ENCODE measurements at places on chromosomes 16 and 17. TPM values are rescaled to one million over a fixed set of nuclear protein-coding genes. Genes with fewer than 3 reads are reported as not detected.
A peak's percentile ranks its signal among the peaks of the same experiment; 100 is the strongest.

DNA sequence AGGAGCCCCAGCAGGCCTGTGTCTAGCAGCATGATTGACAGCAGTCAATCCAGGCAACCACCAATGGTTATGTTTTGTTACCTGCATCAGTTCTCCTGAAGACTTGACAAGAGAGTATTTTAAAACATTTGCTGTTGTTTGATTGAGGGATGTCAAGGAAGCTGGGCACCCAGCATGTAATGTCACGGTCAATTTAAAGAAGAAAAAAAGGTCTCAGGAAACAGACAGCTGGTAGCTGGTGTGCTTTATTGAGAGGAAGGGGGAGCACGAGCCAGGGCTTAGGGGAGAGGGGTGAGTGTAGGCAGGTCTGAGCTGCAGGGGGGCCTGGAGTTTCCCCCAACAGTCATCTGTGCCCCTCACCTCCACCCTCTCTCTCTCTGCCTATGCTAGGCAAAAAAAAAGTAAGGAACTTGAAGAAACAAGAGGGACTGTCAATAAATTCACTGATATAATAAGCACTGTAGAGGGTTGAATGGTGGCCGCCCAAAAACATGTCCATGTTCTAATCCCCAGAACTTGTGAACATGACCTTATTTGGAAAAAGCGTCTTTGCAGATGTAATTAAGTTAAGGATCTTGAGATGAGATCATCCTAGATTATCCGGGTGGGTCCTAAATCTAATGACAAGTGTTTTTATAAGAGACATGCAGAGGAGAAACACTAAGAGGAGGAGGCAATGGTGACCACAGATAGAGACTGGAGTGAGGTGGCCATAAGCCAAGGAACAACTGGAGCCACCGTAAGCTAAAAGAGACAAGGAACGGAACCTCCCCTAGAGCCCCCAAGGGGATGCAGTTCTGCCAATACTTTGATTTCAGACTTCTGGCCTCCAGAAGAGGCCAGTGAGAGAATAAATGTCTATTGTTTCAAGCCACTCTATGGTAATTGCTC is 14.5 kb downstream of the TSPOAP1 start:
- DNase-seq = no peak
- peaks cover 14% of the 10 kb centered on the region for H3K4me1 ChIP-seq
- H3K27ac ChIP-seq = no peak overlapping the region
- no peaks in the 10 kb centered on the region for H3K27me3 ChIP-seq
- H3K36me3 ChIP-seq = peaks cover 2% of the 10 kb centered on the region
- H3K4me3 ChIP-seq = no peak overlapping the region

DNA sequence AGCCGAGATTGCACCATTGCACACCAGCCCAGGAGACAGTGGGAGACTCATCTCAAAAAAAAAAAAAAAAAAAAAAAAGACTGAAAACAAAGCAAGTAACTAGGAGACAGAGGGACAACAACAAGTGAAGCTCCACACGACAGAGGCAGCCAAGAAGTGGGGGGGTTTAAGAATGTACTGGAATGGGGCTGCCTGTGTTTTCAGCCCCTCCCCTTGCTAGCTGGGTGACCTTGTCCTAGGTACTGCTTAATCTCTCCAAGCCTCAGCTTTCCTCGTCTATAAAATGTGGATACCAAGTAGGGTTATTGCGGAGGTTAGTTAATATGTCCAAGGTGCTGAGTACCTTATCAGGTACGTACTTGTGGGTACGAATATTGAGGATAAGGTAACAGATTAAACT is 163.8 kb upstream of the CACNG5 start:
- no peak for DNase-seq
- H3K36me3 ChIP-seq = peaks cover 26% of the 10 kb centered on the region
- H3K4me3 ChIP-seq = no peak overlapping the region
- peaks cover 67% of the 10 kb centered on the region for H3K4me1 ChIP-seq
- no peaks in the 10 kb centered on the region for H3K27me3 ChIP-seq

DNA sequence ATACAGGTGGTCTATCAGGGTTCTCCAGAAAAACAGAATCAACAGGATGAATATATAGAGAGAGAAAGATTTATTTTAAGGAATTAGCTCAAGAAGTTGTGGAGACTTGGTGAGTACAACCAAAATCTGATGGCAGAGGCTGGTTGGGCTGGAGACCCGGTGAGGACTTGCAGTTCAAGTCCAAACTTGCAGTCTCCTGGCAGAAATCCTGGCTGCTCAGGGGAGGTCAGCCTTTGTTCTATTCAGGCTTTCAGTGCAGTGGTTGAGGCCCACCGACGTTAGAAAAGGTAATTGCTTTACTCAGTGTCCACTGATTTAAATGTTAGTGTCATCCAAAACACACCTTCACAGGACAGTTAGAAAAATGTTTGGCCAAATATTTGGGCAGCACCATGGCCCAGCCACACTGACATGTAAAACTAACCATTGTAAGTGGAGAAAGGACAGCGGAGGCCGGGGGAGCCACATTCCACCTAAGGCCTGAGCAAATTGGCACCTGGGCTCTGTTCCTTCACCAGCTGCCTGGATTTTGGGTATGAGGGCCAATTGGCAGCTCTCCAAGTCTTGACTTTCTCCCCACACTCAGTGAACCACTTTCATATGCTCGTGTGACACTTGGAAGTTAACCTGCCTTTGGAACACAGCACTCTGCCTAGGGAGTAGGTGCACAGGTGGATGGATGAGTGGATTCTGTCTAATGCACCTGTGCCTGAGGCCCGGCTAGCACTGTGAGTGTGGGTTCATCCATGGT is 54.7 kb downstream of the CACNG5 start:
- no peak overlapping the region for H3K4me3 ChIP-seq
- no peak overlapping the region for H3K27ac ChIP-seq
- H3K4me1 ChIP-seq = no peaks in the 10 kb centered on the region
- no peaks in the 10 kb centered on the region for H3K27me3 ChIP-seq
- no peak for DNase-seq

GRCh38 chr17:13016881-13017654 is 759 bp downstream of the ELAC2 start:
- H3K36me3 ChIP-seq = peaks cover 35% of the 10 kb centered on the region
- H3K27ac ChIP-seq = peak overlapping the region; percentile 98
- peak overlapping the region; percentile 95 for H3K4me3 ChIP-seq
- H3K4me1 ChIP-seq = peaks cover 31% of the 10 kb centered on the region
- DNase-seq = no peak

- no peaks in the 10 kb centered on the region for H3K27me3 ChIP-seq
- no peaks in the 10 kb centered on the region for H3K36me3 ChIP-seq
- no peak overlapping the region for H3K27ac ChIP-seq
- peak; percentile 22 for DNase-seq
These were observed 12.8 kb downstream of the SLC47A1 start for GRCh38 chr17:19546289-19547065.

- H3K4me1 ChIP-seq = no peaks in the 10 kb centered on the region
- no peaks in the 10 kb centered on the region for H3K36me3 ChIP-seq
- no peak for DNase-seq
- H3K27ac ChIP-seq = no peak overlapping the region
- H3K27me3 ChIP-seq = peaks cover 14% of the 10 kb centered on the region
These were observed 25.5 kb upstream of the ADORA2B start for GRCh38 chr17:15919466-15919865.

DNA sequence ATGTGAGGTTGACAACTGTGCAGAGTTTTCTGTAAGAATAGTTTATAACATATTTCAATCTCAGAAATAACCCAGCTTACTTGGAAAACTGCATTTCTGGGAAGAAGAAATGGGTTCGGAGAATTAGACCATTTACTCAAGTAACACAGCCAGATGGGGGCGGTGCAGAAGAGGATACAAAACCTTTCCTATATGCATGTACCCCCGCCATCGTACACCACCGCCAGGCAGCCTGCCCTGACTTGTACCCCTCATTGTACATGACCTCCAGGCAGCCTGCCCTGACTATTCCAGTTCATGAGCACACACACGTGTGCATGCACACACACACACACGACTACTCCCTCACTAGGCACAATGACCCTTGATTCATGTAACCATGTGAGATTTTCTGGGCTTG is 154.0 kb downstream of the C16orf78 start:
- H3K36me3 ChIP-seq = no peaks in the 10 kb centered on the region
- H3K4me1 ChIP-seq = peaks cover 12% of the 10 kb centered on the region
- peak; percentile 16 for DNase-seq
- peak overlapping the region; percentile 88 for H3K27ac ChIP-seq
- peak overlapping the region; percentile 71 for H3K4me3 ChIP-seq

DNA sequence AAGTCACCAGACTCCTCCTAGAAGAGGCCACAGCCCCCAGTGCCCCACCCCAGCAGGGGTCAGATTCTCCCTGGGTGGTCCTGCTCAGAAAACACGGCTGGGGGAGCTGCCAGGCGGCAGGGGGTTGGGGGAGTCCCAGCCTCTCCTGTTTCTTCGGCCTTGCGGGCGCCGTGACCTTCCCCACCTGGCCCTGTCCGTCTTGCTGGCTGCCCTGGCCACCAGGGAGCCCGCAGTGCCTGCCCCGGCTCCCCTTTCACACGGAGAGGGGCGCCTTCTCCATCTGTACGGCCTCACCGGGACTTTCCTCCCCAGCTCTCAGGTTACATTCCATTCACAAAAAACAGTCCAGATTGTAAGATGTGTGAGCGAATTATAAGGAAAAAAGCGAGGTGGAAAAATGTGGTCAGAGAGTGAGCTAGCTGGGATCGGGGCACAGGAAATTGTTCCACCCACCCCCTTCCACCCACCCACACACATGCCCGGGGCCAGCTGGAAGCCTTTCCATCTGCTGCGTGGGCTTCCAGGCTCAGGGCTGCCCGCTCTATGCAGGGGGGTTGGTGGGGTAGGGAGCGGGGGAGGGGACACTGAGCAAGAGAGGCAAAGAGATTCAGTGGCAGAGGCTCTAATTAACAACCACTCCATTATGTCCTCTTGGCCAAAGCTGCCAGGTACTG is 14.6 kb upstream of the CIBAR2 start:
- H3K27me3 ChIP-seq = no peaks in the 10 kb centered on the region
- peak overlapping the region; percentile 10 for H3K27ac ChIP-seq
- no peaks in the 10 kb centered on the region for H3K36me3 ChIP-seq
- peak; percentile 57 for DNase-seq
- no peak overlapping the region for H3K4me3 ChIP-seq

Gene SCARF1
- total RNA-seq = 1.2 TPM

Gene ZNHIT3
- total RNA-seq = 42.3 TPM

Gene ATP5PD
- 194 TPM for total RNA-seq
